ENCODE measurements at places on chromosomes 7 and 10.

GRCh38 chr10:120075349-120075748 is 182.8 kb downstream of the SEC23IP start:
- DNase-seq, result no peak

DNA sequence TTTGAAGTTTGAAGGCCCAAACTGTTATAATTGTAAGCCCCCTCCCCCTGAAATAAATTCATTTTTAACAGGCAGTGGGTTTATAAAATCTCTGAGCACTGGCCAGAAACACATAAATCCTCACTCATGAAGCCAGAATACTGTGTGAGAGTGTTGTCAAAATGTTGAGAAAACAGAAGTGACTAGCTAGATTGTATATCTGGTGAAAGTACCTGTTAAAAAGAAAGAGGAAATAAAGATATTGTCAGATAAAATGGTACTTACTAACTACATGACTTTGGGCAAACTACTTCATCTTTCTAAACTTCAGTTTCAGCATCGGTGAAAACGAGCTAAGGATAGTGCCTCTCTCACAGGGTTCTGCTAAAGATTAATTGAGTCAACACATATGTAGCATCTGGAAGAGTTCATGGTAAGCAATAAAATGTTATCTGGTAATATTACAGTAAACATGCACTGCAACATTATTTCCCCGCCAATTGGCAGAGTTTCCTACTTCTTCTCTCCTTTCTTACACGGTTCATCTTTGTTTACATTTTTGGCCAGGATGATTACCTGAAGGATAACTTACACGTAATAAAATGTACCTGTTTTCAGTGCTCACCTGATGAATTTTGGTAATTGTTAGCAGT is 202.5 kb upstream of the CHRM2 start:
- no peak for DNase-seq

DNA sequence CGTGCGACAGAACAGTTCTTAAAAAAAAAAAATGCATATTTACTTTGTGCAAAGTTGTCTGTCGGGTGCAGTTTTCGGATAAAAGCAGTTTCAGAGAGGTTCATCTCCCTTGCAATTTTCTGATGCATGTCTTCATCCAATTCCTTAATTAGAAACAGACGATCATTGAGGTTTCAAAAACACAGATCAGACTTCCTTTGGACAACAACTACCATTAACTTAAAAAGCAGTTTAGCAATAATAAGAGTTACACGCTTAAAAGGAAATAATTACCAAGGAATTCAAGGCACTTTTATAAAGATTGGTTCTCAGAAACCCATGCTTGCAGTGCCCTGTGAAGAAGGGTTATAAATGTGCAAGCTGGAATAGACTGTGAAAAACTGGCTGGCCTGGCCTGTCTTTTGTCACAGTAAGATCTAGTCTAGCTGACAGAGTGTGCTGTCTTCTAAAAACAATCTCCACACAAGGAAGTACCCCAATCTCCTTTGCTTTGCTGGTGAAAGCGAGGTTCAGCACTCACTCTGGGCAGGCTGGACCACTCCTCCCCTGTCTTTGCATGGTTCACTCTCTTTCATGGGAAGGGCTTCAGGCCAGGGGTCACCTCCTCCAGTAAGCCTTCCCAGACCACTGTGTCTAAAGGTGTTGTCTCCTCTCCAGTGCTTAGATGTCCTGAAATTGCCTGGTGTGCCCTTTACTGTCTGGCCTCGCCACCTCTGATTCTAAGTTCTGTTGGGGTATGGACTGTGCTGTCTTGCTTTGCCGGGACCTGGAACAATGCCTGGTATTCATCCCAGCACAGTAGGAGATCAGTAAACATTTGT is 34.8 kb upstream of the HNRNPH3 start:
- no peak for DNase-seq

GRCh38 chr10:80199828-80200227 is 5.5 kb downstream of the ANXA11 start:
- DNase-seq, result no peak

GRCh38 chr7:151389768-151390597 is 19.9 kb downstream of the WDR86 start:
- DNase-seq, result no peak

All from CD8-positive, alpha-beta T cell (primary cell).